ENCODE measurements at places on chromosomes 4 and X.

DNA sequence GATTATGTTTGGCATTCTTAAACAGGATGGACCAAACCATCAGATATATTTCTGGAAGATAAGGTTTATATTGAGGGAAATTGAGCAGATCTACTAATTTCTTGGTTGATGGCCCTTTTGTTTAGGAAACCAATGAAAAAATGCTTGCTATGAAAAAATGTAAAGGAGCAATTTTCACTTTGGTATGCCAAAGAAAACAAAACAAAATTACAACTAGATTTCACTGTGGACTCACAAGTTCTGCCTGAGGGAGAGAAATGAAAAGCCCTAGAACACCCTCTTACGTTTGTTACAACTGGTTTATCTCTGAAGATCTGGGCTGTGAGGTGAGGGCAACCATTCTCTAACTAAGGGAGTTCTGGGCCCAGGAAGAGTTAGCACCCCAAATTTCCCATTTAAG, 122.5 kb upstream of the IL15 start:
- no peak for DNase-seq

GRCh38 chr4:105348719-105349118, 125.1 kb downstream of the PPA2 start:
- no peak for DNase-seq

GRCh38 chr4:108193886-108194672, 25.3 kb upstream of the LEF1 start:
- DNase-seq, result no peak

DNA sequence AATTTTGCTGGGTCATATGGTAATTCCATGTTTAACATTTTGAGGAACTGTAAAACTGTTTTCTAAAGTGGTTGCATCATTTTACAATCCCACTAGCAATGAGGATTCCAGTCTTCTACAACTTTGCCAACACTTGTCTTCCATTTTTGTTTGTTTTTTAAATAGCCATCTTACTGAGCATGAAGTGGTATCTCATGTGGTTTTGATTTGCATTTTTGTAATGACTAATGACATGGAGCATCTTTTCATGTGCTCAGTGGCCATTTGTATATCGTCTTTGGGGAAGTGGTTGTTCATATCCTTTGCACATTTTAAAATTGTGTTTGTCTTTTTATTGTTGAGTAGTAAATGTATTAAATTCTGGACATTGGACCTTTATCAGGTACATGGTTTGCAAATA, 94.7 kb downstream of the TMEM131L start:
- no peak for DNase-seq

- peak; percentile 72 for DNase-seq
Observed at GRCh38 chr4:53507671-53508286, 83.5 kb downstream of the LNX1 start.

GRCh38 chr4:36140421-36140820, 103.9 kb downstream of the ARAP2 start:
- DNase-seq, result no peak

- DNase-seq, result no peak
Observed at GRCh38 chrX:135489542-135489941, 30.9 kb upstream of the INTS6L start.

- DNase-seq, result peak; percentile 14
Observed at GRCh38 chr4:38759113-38759789, 23.5 kb downstream of the TLR10 start.

- DNase-seq, result no peak
Observed at GRCh38 chrX:18075603-18076002, 145.1 kb downstream of the BEND2 start.

DNA sequence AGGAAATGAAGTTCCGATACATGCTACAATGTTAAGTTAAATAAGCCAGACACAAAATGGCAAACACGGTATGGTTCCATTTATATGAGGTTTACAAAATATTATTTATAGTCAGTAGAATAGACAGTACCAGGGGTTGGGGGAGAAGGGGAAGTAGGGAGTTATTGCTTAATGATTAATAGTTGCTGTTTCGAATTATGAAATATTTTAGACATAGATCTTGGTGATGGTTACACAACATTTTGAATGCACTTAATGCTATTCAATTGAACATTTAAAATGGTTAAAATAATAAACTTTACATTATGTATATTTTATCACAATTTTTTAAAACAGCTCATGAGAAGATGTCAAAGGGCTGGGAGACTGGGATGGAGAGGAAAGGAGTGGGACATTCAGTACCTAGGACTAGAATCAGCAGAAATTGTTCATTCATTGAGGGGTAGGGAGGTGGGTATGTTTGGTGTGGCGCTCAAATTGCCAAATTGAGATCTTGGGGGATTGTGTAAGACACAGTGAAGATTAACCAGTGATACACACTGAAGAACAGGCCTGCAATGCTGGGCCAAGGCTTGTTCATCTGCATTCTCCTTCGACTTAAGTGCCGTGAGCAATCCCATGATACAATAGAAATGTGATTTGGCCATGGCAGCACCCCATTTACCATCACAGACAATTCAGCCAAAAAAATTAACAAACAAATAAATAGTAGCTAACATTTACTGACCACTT, 165.6 kb upstream of the GALNT7 start:
- no peak for DNase-seq

DNA sequence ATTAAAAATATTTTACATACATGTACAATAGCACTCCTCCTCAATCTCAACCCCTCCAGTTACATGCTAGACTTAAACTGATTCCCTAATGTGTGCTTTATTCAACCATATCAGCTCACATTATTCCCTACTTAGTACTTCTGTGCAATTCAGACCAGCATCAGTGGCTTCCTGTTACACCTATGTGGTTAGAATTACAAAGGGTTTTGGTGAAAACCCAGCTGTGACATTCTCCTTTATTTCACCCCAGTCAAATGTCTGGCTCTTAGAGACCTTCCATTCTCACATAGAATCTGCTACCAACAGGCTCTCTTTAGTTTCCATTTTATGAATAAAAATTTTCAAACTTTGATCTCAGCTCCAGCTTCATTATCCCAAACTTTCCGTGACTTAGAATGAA, 85.2 kb upstream of the SLC7A11 start:
- DNase-seq, result no peak

GRCh38 chr4:99946356-99947189, at the start of gene DNAJB14:
Gene DNAJB14 (minus strand): TSS chr4:99946618. CDS start chr4:99946571, 47 bp downstream.
- peak; percentile 69 for DNase-seq

GRCh38 chrX:15737190-15737958, 696 bp upstream of the CA5B start:
- DNase-seq, result no peak

- DNase-seq, result no peak
Observed at GRCh38 chr4:24000470-24000831, 110.6 kb upstream of the PPARGC1A start.

GRCh38 chrX:70088751-70089150, 26.5 kb downstream of the OTUD6A start:
- DNase-seq, result no peak

DNA sequence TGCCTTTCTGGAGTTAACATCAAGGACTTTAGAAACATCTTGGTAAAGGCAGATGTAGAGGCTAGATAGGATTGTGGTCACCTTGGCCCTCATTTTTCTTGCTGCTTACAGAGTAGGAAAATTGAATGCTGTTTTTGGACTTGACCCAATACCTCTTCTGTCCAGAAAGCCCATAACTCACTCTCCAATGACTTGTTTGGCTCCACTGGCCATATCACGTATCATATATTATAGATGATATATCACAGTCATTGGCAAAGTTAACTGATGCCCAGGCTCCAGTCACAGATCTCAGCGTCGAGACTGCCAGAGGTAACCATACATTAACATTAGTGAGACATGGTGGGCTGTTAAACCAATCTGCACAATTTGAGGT, 88.1 kb upstream of the PLAC1 start:
- no peak for DNase-seq

DNA sequence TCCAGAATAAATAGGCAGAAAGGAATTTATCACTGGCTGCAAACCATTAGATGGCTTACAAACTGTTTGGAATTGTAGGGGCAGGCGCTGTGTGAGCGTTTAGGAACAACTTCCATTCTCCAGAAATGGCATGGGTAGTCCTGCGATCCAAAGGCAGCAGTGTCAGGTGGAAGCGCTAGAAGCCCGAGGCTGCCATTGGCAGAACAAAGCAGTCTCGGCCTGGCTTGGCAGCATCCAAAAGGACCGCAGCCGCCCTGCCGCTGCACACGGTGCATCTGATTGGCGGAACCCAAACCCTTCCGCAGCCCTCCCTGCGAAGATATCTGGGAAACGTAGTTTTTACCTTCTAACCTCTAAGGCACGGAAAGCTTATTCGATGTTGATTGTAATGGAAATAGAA, 23.6 kb upstream of the YTHDC1 start:
- DNase-seq, result no peak

GRCh38 chrX:31590581-31591114, 518.8 kb upstream of the FTHL17 start:
- peak; percentile 61 for DNase-seq

GRCh38 chr4:45423896-45424295, 697.5 kb upstream of the GNPDA2 start:
- no peak for DNase-seq

DNA sequence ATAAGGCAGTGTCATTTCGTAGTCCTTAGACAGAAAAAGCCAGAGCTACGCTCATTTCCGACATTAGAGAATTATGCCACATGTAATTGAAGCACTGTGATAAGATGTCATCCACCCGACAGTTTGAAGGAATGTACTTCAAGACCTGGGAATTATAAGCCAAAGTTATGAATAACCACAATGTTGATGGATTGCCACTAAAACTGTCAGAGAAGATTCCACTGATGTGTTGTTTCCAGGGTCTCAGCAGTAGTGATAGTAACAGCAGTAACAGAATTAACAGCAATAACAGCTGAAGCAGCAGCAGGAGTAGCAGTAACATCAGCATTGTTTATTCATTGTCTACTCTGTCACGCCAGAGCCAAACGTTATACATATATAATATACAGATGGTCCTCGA, 24.7 kb downstream of the RAB33A start:
- DNase-seq, result no peak

- DNase-seq, result peak; percentile 38
Observed at GRCh38 chrX:136251041-136251991, at the start of gene MAP7D3. Gene MAP7D3 (minus strand): TSS chrX:136251400. CDS start chrX:136251358, 42 bp downstream.

- no peak for DNase-seq
Observed at GRCh38 chrX:135984791-135985156, 461 bp upstream of the SLC9A6 start.

DNA sequence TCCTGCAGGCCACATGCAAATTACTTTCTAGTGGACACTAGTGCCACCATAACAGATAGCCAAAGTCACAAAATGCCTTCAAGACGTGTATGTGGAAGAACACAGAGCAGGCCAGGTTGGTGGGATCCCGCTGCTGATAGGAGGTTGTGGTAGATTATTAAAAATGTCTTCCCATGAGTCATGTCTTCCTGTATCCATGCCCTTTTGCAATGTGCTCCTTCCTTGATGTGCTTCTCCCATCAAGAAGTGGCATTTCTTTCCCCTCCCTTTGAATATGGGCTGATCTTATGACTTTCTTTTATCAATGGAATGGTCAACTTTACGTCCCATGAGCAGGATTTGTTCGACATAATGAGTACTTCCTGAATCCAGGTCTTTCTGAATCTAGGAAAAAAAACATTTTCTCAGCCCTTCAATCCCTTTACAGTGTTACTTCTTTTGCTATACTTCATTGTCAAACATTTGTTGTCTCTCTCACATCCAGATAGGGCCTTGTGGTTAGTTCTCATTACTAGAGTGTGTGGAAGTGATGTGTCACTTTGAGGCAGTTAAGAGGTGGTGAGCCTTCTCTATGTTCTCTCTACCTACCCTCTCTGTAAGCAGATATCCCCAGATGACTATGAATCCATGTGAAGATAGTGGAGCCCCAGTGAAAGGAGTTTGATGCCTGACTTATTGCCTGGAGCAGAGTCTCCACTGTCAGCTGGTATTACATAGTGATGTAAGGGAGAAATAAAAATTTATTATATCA, 519.2 kb upstream of the DIPK2B start:
- DNase-seq, result peak; percentile 48

GRCh38 chr4:111228396-111228795, 605.5 kb upstream of the PITX2 start:
- no peak for DNase-seq

GRCh38 chrX:41824551-41824950, 98.8 kb downstream of the CASK start:
- DNase-seq, result peak; percentile 27

DNA sequence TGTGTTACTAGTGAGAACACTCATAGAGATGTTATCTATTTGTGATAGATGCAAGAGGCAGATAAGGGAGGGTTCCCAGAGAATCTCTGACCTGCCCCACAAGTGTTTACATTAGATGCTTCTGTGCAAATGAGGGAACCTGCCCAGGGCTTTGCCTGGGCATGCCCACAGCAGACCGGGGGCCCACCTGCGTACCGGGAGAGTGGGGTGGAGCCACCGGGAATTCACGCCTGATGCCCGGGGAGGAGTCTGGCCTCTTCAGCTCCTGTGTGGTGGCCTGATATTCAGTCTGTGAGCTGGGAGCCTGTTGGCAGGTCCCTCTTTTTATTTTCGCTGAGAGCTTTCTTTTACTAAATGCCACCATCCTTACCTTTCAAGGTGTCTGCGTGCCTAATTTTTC, 155.7 kb downstream of the SNCA start:
- DNase-seq, result no peak

GRCh38 chrX:114611018-114611619, 27.2 kb downstream of the HTR2C start:
- DNase-seq, result no peak
